ENCODE measurements at places on chromosomes 2 and 18.

DNA sequence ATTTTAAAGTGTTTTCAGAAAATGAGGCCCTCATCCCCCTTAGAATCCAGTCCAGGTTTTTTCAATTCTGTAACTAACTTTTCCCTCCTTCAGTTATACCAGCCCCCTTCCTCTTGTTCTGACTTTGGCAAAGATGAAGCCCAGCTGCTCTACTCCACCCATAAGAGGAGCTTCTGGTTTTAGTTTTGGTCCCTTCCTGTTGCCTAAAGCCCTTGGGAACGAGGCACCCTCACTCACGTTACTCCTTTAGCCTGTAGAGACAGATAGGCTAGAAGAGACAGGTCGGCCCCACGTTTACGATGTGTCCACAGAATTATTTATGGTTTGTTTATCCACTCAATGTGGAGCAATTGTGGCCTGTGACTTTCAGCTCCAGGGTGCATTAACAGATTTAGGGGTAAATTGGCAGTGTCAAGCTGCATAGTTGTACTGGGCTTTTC lies 454.2 kb upstream of the TNP1 start:
- DNase-seq, result no peak

DNA sequence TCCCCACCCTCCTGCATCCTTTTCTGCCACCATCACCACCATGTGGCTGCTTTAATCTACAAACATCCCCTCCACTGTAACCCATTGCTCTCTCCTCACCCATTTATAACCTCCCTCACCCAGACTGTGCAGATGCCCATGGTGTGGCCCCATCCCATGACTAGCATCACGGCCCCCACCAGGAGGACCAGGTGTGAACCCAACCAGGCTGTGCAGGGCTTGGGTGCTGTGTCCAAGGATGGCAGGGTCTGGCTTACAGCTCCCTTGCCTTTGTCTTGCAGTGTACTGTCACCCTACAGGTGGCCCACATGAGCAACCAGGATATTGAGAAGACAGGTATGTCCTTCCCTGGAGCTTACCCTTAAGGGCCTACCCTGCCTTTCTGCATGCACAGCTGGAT lies 6.8 kb downstream of the FER1L5 start:
- DNase-seq, result no peak

GRCh38 chr2:62723253-62723652 lies 17.7 kb downstream of the EHBP1 start:
- no peak for DNase-seq

- DNase-seq, result no peak
Observed at GRCh38 chr2:26704441-26704977, 12.0 kb downstream of the KCNK3 start.

DNA sequence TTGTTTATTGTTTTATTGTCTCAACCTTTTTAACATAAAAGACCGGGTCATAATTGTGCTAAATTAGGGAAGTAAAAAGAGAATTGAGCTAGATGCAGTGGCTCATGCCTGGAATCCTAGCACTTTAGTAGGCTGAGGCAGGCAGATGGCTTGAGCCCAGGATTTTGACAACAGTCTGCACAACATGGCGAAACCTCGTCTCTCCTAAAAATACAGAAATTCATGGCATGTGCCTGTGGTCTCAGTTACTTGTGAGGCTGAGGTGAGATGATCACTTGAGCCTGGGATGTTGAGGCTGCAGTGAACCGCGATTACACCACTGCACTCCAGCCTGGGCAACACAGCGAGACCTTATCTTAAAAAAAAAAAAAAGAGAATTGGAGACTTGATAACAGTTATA lies 104.2 kb upstream of the TTC27 start:
- DNase-seq, result no peak

All from DMS53 (cell line).